ENCODE measurements at places on chromosomes 13 and 19.

GRCh38 chr19:35206379-35206778, 22.2 kb downstream of the FAM187B start:
- DNase-seq: no peak

DNA sequence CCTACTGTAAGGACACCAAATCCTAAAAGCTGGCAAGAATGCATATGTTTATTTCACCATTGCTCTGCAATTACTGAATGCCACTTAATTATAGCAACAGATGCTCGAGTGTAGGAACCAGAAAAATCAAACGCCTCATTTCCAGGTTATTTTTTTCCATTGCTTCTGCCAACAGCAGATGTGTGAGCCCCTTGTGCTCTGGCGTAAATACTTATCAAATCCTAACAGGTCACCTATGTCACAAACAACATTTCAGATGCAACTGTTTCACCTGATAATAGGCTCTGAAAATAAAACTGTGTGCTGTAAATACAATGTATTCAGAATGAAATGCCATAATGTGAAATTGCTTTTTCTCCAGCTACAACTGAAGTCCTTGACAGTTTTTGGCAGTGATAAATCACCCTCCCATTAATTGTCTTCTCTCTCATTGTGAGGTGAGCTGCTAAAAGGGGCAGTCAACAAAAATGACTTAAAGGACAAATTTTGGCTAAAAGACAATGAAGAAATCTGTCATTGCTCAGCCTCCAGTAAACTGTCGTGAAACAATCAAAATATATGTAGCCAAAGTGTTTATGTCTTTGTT, 344.0 kb downstream of the DACH1 start:
- no peak for DNase-seq

GRCh38 chr19:574658-575526, 2.5 kb downstream of the BSG start:
- DNase-seq: no peak

- no peak for DNase-seq
These were observed 240.8 kb downstream of the TEX29 start for GRCh38 chr13:111561091-111561781.

All from T1000 (cell line).